ENCODE measurements at places on chromosomes 12 and 14.

DNA sequence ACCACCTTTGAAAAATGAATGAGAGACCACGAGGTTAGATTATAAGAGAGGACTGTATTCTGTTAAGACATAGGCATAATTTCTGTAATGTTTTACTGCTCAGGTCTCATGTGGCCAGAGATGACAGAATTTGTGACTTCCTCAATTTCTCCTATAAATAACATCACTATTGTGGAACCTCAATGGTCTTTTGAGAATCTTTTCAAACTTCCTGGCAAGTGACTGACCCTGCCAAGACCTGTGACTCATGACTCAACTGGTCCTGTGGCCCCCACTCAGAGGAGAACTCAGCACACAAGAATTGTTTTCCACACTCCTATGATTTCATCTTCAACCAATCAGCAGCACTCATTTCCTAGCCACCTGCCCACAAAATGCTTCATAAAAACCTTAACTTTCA, 508.2 kb upstream of the ATP2B1 start:
- DNase-seq: no peak

GRCh38 chr14:79742142-79742541, 469.2 kb downstream of the DIO2 start:
- DNase-seq: no peak

DNA sequence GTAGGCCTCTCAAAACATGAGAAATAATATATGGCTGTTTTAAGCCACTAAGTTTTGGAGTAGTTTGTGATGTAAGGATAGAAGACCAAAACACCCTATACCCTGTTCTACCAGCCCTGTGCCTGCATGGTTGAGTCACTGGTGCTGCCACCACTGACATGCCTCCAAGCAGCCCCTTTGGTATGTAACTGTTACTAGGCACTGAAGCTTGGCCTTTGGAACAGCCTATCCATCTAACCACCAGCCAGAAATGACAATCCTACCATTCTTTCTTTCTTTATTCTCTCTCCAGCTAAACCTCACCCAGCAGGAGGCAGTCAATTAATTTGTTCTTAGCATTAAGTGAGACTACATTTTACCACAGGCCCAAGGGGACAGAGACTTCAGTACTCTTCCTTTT, 240.3 kb downstream of the MSRB3 start:
- no peak for DNase-seq

- no peak for DNase-seq
These were observed 50.5 kb downstream of the CRY1 start for GRCh38 chr12:107042801-107043200.

GRCh38 chr14:101072945-101073597, 169.5 kb upstream of the RTL1 start:
- DNase-seq: no peak

- DNase-seq: no peak
These were observed 17.4 kb downstream of the NPC2 start for GRCh38 chr14:74475678-74476077.

- no peak for DNase-seq
These were observed 72.4 kb downstream of the TMTC1 start for GRCh38 chr12:29711381-29711780.

DNA sequence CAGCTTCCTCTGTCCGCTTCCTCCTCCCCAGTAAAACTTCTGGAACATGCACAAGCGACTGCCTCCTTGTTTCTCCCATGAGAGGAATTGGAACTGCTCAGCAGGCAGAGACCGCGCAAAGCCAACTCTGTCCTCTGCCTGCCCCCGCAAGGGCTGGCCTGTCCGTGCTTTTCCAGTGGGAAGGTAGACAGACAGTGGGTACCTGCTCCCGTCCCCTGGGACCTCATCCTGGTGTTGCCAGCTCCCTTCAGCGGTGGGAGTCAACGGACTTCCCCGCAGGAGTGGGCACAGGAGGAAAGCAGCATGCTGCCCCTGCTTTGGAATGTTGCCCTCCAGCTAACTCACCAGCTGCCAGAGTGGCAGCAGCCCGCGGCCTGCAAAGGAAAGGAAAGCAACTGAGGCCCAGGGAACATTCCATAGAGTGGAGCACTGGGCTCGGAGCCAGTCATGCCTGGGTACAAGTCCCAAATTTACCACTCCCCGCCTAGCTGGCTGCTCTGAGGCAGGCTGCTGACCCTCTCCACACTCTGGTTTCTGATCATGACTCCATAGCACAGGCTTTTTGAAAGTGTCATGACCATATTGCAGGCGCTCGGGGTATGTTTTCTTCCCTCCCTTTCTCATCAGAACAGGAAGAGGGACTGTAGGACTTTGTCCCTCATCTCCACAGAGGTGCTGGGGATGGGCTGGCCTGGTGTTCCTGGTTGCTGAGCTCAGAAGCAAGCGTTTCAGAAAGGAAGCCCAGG, 89.2 kb upstream of the CLMN start:
- no peak for DNase-seq

DNA sequence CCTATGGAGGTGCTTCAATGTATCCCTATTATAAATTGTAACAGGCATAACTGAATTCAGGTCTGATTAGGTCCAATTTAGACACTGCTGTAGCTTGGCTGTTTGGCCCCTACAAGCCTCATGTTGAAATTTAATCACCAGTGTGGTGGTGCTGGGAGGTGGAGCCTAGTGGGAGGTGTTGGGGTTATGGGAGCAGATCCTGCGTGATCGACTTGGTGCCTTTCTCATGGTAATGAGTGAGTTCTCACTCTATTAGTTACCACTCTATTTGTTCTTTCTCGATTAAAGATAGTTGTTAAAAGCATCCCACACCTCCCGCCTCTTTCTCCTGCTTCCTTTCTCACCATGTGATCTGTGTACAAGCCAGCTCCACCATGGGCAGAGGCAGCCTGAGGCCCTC, 122.1 kb downstream of the FOXA1 start:
- DNase-seq: no peak

GRCh38 chr12:50353869-50354593, 42.4 kb downstream of the FAM186A start:
- no peak for DNase-seq

- no peak for DNase-seq
These were observed 41.4 kb downstream of the PTPRQ start for GRCh38 chr12:80485222-80485987.

DNA sequence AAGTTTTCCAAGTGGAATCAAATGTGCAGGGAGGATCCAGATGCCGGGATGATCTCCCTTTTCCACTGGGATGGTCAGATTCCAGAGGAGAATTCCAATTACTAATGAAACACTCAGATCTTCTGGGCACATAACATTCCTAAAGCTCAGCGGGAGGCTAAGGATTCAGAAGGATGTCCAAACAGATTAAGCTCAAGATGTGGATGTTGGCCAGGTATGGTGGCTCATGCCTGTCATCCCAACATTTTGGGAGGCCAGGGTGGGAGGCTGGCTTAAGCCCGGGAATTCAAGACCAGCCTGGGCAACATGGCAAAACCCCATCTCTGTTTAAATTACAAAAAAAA, 62.0 kb upstream of the PNMA1 start:
- DNase-seq: no peak

DNA sequence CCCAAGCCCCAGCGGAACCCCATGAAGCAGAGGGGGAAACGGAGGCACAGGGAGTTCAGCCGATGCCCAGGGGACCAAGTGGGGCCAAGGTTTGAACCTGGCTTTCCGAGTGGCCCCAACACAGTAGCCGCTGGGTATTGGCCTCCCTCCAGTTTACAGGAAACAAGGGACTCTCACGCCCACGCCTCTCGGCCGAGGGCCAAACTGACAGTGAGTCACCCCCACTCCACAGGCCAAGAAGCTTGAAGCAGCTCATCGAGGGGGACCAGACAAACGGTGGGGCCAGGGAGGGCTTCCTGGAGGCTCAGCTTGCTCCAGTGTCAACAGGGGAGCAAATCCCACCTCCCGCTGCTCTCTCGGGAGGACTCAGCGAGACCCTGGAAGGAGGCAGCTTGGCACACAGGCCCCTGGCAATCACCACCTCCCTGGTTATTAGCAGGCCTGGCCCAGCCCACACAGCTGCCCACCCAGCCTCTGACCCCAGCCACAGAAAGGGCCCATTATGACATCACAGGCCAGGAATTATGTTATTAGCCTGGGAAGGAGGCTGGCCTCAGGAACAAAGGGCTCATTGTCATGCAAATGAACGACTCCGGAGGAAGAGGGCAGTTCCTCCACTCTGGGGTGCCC, 54.6 kb downstream of the NCOR2 start:
- no peak for DNase-seq

DNA sequence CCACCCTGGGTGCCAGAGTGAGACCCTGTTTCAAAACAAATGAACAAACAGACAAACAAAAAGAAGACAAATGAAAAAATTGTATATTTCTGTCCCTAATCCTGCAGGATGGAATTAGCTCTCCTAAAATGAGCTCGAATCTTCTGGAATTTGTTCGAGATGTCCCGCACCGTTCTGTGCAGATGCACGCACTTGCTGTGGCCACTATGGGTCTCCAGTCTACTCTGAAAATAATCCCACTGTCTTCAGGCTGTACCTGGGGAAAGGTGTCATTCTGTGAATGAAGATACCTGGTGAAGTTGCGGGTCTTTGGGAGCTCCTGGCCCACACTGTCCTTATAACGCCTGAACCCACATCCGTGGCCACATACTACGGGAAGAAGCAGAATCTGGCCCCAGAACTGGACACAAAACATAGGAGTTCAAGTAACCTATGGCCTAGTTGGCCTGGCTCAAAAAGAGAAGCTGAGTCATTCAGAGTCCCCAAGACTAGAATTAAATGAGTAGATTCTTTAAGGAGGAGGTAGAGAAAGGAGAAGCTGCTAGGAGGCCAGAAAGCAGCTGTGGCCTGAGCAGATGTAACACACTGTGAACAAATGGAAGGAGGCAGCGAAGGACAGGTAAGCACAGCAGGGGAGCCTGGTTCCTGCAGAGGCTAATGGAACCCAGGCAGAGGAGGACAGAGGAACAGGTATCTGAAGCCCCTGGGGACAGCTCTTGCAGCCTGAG, 108.6 kb downstream of the FOXN3 start:
- DNase-seq: no peak

DNA sequence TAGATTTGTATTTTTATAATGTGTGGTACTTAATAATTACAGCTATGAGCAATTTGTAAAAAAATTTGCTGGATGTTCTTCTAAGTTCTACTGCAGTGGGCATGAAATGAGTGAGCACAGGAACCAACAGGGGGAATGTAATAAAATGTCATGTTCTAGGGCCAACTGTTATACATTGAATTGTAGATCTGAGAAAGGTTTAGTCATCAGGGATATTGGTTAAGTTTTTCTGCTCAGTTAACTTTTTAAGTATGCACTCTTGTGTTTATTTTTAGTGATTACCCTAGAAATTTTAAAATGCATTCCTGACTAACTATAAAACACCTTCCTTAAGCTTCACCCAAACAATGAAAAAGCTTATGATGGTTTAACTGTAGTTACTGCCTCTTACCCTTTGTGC, 101.8 kb downstream of the CAND1 start:
- no peak for DNase-seq

GRCh38 chr14:29548948-29549370, 378.7 kb downstream of the PRKD1 start:
- DNase-seq: no peak

DNA sequence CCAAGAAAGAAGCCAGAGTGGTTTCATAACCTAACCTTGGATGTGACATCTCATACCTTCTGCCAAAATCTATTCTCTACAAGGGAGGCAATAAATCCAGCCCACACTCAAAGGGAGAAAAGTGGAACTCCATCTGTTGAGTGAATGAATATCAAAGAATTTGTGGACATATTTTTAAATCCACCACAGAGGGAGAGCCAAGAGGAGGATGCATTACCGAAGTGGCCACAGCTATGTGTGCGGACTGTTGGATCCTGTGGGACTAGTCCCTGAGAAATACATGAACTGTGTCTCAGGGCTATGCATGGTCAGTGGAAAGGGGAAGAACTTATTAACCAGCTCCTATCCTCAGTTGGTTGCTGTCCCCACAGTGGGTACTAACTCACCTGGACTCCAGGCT, 273.9 kb downstream of the NUAK1 start:
- no peak for DNase-seq

DNA sequence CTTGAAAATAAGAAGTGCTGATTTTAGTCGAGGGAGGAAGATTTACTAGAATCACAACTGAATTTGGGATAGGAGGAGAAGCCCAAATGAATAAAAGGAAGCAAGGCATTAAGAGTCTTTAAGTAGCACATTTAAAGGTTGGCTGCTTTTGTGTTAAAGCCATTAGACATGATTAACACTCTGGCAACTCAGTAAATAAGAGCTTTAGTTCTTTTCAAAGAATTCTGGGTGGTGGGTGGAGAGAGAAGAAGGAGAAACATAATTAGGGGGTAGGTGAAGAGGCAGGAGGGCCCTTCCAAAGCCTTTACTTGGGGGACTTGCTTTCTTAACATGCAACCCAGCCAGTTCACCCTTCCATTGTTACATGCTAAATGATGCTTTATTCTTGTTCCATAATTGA, 284.6 kb upstream of the SEL1L start:
- DNase-seq: no peak

DNA sequence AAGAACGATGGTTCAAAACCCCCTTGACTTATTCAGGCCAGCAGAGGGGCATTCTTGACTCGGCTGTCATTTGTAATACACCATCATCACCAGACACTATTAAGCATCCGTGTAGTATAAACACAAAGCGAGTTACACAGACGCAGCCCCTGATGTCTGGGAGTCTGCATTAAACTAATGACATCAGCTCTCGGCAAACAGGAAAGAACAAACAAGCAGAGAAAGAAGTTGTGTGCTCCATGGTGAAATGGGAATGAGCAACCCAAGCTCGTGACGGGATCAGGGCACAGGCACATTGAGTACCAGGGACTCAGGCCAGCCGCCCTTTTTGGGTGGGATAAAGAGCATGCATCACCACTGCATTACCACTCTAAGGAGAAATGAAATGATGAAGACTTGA, 460.1 kb downstream of the MED13L start:
- no peak for DNase-seq

- no peak for DNase-seq
These were observed 5.0 kb downstream of the SERPINA9 start for GRCh38 chr14:94471045-94471444.

- no peak for DNase-seq
These were observed 28.6 kb downstream of the AACS start for GRCh38 chr12:125093681-125094330.

DNA sequence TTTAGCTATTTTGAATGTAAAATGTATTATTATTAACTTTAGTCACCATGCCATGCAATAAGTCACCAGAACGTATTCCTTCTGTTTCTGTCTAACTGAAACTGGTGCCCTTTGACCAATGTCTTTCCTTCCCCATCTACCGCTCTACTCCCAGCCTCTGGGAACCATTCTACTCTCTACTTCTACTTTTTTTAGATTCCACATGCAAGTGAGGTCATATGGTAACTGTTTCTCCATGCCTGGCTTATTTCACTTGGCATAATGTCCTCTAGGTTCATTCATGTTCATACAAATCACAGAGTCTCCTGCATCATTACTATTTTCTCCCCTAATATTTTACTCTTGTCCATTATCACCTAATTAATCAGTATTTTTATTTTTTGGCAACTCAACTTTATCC, 160.1 kb downstream of the TMX1 start:
- no peak for DNase-seq

GRCh38 chr14:90291699-90292098, 35.3 kb downstream of the PSMC1 start:
- no peak for DNase-seq

GRCh38 chr12:75959506-75959905, 72.1 kb downstream of the PHLDA1 start:
- no peak for DNase-seq

- no peak for DNase-seq
These were observed 12.8 kb downstream of the DIP2B start for GRCh38 chr12:50517421-50518048.

Measured in stimulated activated CD4-positive, alpha-beta T cell treated with anti-CD3 and anti-CD28 coated beads, TNF-alpha, amount 100 ng/mL, for 1 hour (primary cell).